ENCODE measurements at places on chromosomes 5 and 9.

DNA sequence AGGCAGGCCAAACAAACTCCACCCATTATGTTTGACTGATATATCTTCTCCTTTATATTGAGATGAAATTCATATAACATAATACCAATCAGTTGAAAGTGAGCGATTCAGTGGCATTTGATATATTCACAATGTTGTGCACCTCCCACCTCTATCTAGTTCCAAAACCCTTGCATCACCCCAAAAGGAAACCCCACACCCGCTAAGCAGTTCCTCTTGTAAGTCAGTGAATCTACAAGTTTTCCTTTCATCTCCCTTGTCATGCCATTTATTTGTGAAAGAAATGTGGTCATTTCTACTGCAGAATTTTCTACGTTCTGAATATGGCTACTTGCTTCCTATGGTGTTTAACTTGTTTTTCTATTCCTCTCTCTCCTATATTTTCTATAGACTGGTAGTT is 99.4 kb upstream of the PTPN3 start:
- no peak for DNase-seq

GRCh38 chr5:151812757-151813309 is 41.1 kb downstream of the G3BP1 start:
- peak; percentile 57 for DNase-seq

GRCh38 chr5:150653145-150653761 is 7.8 kb upstream of the MYOZ3 start:
- DNase-seq: peak; percentile 60

GRCh38 chr5:76724871-76725270 is 8.9 kb downstream of the F2R start:
- no peak for DNase-seq

DNA sequence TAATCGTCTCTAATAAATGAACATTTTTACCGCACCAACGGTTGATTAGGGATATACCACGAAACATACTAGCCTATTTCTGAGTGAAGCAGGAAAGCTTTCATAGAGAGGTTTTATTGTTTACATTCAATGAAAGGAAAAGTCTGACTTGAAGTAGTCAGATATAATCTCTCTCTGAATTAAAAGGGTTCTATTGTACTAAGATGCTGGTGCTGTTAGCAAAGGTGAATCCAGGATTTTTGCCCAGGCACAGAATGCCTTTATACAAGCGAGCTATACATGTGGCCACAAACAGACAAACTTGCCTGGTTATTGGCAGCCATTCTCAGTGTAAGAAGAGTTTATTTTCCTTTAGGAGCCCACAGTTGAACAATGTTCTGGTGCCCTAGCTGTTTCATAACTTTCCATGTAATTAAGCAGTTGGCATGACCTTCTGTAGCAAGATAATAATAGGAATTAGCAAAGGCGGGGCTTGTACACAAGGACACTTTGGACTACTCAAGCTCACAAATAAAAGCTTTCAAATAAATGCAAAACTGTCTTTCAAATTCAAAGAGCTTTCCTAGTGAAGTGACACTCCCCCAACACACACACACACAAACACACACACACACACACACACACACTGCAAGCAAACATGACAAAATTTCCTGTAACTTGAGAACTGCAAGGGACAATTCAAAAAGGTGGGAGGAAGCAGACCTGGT is 198.7 kb upstream of the MAP3K1 start:
- no peak for DNase-seq

GRCh38 chr5:137122075-137122474 is 377.1 kb downstream of the SPOCK1 start:
- DNase-seq: peak; percentile 68

DNA sequence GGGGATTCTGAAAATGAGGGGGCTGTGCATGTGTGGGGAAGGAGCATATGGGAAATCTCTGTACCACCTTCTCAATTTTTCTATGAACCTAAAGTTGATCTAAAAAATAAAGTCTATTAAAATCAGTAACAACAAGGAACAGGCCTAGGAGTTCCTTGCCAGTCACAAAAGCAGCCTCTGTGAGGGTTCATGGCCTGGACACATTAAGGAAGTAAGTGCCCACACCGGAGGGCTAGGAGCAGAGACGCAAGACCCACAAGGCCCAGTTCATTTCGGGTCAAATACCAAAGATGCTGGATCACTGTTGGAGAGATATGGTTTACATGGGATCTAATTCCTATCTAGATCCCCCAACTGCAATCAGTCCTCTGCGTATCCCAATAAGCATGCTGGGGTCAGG is 88.4 kb downstream of the SEMA4D start:
- DNase-seq: no peak

- DNase-seq: no peak
Measured at GRCh38 chr9:81578606-81579005, 110.7 kb downstream of the TLE1 start.

- no peak for DNase-seq
Measured at GRCh38 chr5:176722757-176723156, 75.5 kb downstream of the TSPAN17 start.

- peak; percentile 50 for DNase-seq
Measured at GRCh38 chr5:65395526-65396155, 86.1 kb downstream of the ADAMTS6 start.

DNA sequence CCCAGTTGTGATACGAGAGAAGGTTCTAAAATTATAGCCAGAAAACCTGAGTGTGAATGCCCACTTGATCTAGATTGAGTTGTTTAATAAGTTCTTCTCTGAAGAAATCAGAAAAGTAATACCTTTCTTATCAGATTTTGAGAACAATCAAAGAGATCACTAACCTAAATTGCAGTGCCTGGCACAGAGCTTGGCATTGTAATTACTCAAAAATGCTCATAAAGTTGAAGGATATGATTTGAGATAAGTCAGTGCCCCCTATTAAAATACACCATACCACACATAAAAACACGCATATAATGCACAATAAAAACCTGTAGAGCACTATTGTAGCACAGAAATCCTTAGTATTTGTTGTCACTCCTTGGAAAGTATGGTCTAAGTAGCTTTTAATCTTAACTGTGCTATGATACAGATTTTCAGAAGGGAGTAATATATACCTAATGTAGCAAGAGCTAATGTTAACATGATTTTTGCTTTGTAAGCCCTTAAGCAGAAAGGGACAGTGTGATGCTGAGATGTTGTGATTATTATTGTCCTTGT is 257.5 kb upstream of the CDH18 start:
- no peak for DNase-seq

- DNase-seq: peak; percentile 56
Measured at GRCh38 chr5:68027519-68027918, 188.0 kb upstream of the PIK3R1 start.

DNA sequence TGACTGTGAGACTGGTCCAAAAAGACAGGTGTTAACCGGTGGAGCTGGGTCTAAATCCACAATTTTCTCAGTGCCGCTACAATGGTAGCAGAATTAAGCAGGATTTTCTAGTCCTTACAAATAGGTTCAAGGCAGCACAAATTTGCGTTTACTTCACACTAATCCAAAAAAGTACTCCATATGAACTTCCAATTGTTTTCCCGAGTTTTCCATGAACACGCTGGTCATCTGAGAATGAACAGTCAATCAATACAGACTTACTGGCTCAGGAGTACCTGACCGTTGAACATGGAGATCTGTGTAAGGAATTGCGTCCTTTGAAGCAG is 709 bp downstream of the SLC35D2 start:
- no peak for DNase-seq

- DNase-seq: no peak
Measured at GRCh38 chr9:130661451-130662098, 2.8 kb upstream of the PRDM12 start.

DNA sequence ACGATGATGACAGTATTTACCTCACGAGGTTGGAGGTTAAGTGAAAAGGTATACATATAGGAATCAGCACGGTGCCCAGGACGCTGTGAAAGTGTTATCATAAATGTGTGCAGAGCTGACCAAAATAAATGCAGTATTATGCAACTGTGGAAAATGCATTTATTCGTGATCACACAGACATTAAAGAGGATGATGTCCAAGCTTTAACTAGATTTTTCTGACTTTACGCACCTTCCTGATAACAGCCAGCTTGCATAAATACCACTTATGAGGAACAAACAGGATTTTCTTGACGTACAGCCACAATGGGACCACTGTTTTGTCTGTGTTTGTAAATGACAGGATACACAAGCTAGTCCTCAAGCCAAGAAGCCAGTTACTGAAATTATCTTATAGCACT is 71.4 kb upstream of the ATP10B start:
- DNase-seq: no peak

DNA sequence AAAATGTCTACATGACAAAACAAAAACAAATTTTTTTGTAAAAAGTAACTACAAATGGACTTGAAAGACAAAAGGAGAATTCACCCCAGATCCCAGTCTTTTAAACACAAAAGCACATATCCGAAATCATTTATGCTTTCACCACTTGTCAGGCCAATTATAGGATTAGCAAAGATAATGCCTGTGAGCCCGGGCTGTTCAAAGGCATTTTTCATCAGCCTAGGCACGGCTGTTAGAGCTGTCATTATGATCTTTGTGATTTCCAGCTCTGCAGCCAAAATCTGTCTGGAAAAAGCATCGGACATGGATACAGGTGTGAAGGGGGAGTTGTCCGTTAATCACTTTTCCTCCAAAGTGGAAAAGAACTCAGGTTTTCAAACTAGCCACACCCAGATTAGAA is 23.6 kb upstream of the RAB14 start:
- DNase-seq: no peak

GRCh38 chr5:89830691-89831090 is 578.9 kb downstream of the CETN3 start:
- DNase-seq: no peak

DNA sequence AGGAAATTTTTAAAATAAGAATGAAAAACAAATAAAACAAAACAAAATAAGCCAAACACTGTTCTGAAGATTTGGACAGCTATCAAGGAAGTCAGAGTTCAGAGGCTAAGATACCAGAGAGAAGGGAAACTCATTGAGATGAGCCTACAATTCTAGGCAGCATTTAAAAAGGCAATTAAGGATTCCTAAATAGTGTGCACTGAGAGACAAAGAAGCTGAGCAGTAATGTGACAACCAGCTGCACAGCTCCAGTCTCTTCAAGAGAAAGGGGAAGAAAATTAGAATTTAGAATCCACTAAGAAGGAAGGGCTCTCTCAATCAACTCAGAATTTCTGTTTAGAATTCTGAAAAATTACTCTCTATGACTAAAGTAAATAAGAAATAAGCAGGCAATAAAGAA is 246.7 kb upstream of the COX7C start:
- no peak for DNase-seq
